ENCODE measurements at places on chromosomes 5 and 9.
A peak's percentile ranks its signal among the peaks of the same experiment; 100 is the strongest.

DNA sequence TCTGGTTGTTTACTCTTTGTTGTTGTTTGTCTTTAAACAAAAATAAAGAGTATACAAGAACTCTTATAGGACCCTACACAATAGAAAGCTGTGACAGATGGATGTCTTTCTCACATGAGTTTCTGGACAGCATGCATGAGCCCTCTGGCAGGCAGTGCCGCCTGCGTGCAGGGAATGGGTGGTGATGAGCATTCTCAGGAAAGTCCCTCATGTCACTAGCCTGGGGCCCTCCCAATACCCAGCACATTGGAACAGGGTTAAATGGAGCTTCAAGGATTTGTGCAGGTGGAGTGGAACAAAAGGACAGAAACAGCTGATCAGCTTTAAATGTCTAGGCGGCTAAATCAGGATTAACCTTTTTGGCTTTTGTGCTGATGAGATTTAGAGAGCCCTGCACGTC, 181.0 kb upstream of the CD180 start:
- DNase-seq: no peak

DNA sequence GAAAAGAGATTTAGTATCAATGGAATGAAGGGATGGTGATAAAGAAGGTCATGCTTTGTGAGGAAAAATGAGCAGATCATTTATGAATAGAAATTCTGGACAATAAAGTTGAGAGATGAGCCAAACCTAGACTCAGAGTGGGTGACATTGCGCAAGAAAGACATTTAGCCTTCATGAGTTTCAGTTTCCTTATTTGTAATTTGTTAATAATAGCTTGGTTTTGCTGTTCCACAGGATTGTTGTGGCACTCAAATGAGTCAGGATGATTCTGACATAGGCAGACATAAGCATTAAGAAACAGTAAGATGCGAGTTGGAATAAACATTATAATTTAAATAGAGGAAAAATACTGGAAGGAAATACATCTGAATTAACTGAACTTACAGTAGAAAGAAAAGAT, 34.8 kb downstream of the ITGA2 start:
- no peak for DNase-seq

- DNase-seq: no peak
Measured at GRCh38 chr5:152723482-152723881, 318.4 kb upstream of the NMUR2 start.

DNA sequence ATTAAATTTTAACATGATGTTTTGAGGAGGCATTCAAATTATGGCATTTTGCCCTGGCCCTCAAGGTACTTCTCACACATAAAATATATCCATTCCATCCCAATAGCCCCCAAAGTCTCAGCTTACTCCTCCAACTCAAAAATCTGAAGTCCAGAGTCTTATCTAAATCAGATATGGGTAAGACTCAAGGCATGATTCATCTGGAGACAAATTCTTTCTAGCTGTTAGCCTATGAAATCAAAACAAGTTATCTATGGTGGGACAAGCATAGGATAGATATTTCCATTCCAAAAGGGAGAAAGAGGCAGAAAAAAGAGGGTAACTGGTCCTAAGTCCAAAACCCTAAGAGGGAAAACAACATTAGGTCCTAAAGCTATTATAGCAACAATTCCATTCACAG, 408.4 kb downstream of the ZNF608 start:
- DNase-seq: no peak

- peak; percentile 47 for DNase-seq
Measured at GRCh38 chr5:173293817-173294672, 34.2 kb downstream of the STC2 start.

DNA sequence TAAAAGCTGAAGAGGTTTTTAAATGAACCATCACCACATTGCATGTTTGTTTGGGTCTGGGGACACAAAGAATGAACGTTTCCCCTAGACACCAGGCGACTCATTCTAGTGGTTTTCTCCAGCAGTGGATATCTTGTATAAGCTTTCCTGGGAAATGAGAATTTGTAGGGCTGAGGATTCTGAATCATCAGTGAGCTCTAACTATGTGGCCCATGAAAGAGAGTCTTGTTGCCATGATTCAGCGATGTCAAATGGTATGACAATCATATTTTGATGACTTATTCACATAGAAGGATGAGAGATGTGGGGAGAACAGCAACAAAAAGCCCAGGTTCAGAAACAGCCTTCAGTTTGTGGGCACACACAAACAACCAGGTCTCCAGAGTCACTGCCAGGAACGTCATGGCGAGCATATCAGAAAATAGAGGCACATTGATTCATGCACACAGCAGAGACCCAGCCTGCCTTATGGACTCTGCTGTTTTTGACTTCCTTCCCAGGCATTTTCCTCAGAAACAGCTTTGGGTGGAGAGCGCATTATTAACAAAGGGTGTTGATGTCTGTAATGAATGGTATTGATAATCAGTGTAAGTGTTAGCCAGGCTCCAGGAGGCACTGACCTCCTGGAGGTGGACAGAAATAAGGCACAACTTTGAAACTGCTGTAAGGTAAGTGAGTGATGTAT, 13.3 kb downstream of the ZNF474 start:
- DNase-seq: no peak

GRCh38 chr9:107175816-107176435, 107.2 kb upstream of the RAD23B start:
- no peak for DNase-seq

DNA sequence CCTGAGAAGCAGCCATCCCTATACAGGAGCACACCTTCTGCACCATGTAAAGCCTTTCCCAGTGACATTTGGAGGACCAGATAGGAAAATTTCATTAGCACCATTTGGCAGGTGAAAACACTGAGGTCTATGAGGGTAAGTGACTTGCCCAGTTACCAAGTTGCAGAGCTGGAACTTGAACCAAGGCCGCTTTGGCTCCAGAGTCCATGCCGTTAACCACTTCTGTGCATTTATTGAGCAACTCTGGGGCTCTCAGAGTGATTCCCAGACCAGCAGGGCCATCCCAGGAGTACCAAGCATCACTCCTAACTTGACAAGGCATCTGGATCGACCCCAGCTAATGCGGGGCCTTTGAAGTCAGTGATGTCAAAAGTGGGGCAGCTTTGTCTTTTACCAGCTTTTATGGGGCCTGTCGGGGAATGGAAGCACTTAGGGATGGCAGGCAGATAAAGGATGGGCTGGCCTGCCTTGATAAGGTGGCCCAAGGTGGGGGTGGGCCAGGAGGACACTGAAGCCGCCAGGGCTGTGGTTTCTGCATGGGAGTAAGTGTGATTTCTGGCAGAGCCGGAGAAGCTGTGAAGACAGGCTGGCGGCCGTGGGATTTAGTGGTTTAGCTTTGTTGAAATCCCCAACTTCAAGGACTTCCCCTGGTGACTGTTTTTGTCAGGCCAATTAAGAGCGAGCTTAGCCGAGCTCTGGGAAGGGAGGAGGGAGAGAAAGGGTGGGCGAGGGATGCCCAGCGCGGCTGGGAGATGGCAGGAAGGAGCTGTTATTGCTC, 127.3 kb downstream of the MACROH2A1 start:
- no peak for DNase-seq

DNA sequence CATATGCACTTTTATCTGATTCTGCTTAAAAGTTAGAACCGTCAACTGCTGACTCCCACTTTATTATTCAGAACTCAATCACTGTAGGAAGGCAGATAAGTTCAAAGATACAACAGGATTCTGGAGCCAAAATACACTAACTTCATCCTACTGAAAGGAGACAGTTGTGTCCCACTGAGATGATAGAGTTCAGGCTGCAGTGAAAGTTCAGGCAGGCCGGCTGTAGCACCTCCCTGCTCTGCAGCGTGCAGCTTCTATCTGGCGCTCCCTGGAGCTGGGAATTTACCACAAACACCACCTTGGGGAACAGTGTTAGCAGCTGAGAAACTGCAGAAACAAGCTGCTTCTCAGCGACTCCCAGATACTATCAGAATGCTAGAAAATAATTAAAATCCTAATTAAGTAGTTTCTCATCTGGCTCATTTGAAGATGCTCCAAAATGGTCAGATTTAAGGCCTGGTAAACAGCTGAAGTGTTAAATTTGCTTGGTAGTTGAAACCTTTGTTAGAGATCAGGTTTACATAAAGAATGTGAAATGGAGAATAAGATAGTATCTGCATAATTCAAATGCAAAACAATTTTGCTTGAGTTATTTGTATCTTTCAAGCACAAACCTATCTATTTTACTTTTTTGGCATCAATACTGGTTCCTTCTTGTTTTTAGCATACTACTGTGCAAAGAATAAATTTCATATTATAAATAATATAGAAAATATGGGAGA, 52.3 kb upstream of the CNTLN start:
- no peak for DNase-seq

DNA sequence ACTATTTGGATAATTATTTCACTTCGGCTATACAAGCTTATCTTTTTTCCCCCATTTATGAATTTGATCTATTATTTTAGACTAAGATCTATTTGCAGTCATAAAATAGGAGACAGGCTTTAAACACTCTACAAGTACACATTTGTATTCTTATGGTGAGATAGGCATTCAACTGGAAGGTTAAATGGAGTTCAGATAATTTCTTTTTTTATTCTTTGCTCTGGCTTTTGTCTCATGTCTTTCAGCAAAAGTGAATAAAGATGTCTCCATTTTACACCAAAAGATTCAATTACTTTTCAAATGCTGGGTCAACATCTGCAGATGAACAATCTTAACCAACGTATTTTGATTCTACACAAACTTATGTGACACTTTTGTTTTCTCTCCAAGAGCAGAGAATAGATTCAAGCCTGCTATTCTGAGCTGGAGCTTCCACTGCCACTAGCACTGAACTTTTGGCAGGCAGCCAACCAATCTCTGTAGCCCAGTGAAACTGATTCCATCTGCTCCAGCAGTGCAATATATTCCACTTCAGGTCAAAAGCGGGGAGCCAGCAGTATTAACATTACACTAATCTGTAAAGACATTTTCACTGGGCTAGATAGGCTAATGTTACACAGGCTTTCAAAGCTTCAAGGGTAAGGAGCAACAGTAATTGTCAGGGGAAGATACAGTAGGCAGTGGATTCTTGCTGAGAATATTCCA, 452.0 kb upstream of the ZNF608 start:
- peak; percentile 72 for DNase-seq

- no peak for DNase-seq
Measured at GRCh38 chr5:56176871-56177533, 56.1 kb downstream of the ANKRD55 start.

DNA sequence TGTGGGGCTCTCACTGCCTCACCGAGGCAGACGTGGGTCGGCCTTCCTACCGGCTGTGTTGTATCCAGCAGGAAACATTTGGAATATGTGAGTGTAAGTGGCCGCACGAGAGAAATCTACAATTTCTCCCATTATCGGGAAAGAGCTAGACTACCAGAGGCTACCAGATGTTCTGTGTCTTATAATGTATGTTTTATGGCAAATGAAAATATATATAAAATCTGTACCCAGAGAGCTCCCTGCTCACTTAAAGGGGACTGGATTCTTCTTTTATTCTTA, 69.5 kb upstream of the PITX1 start:
- DNase-seq: no peak

DNA sequence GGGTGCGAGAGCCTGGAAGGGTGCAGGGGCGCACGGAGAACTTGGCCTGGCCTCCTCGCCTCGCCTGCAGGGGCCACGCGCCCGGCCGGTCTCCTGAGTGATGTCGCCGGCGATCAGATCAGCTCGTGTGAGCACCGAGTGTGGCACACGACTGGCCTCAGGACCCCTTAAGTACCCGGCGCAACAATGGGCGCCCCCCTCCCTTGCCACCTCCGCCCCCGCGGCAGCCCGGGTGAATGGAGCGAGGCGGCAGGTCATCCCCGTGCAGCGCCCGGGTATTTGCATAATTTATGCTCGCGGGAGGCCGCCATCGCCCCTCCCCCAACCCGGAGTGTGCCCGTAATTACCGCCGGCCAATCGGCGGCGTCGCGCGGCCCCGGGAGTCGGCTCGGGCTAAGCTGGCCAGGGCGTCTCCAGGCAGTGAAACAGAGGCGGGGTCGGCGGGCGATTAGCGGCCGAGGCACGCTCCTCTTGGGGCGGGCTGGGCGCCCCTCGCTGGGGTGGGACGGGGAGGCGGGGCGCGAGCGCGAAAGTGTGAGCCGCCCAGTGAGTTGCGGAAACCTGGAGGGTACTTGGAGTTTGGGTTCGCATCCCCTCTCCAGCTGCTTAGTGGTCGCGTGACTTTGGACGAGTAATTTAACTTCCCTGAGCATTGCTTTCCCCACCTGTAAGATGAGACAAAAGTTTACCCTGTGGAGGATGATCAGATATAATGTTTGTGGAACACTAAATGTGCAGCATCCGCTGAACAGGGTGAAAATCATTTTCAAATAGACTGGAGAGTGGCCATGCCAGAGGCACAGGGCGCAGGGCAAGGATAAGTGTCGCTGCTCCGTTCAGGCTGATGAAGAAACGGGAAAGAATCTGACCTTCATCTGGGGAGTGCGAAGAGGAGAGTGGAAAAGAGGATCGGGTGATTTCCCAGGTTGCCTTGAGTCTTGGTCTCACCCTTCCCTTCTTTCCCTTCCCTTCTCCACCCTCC, at the start of gene NEUROG1:
Gene NEUROG1 (minus strand): TSS at position 145 of the 982 bp plus-strand sequence. CDS start 274 bp downstream, outside the sequence.
- peak; percentile 9 for DNase-seq

- no peak for DNase-seq
Measured at GRCh38 chr5:90696153-90696552, 137.6 kb downstream of the ADGRV1 start.

DNA sequence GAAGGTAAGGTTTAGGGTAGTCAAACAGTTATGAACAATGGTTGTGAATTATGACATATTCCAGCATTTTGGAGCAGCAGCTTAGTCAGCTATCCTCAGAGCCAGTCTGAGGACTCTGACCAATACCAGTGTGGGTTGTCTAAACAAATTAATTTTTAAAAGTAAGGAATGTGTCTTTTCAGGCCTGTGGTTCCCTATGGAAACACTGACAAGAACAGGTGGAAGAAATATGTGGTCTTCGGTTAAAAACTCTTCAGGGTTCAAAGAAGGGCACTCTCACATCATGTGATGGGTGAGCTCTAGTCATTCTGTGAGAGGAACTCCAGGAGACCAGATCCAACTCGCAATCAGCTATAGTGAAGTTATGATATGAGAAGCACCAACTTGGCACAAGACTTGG, 33.5 kb upstream of the ALDOB start:
- no peak for DNase-seq

GRCh38 chr9:5815461-5815860, 17.5 kb downstream of the ERMP1 start:
- no peak for DNase-seq

GRCh38 chr5:171205375-171205774, 103.7 kb upstream of the TLX3 start:
- DNase-seq: no peak

GRCh38 chr5:136033848-136034247, 5.1 kb downstream of the TGFBI start:
- no peak for DNase-seq

DNA sequence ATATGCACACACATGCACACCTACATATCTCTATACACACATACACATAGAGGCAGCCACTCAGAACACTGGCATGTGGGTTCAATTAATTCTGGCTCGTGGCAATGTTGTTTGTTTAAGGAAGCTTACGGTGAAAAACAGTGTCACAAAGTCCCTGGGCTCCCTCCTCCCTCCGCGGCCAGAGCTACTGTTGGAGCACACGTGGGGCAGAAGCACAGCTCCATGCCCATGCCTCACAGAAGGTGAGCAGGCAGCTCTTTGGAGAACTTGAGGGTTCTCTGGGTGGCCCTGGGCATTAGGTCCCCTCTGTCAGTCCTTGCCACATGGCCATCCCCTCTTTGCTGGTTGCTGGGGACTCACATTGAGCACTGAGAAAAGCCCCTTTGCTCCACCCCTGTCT, 107.5 kb downstream of the GADD45G start:
- no peak for DNase-seq

- DNase-seq: no peak
Measured at GRCh38 chr9:25537808-25538207, 140.4 kb downstream of the TUSC1 start.

- no peak for DNase-seq
Measured at GRCh38 chr5:147162740-147163139, 72.1 kb upstream of the STK32A start.

GRCh38 chr5:15215056-15215455, 284.9 kb upstream of the FBXL7 start:
- DNase-seq: no peak

All from NCI-H774 (cell line).